ENCODE measurements at places on chromosomes 2 and 18.

GRCh38 chr2:17813742-17814473 is 2.4 kb upstream of the MSGN1 start:
- DNase-seq: no peak

DNA sequence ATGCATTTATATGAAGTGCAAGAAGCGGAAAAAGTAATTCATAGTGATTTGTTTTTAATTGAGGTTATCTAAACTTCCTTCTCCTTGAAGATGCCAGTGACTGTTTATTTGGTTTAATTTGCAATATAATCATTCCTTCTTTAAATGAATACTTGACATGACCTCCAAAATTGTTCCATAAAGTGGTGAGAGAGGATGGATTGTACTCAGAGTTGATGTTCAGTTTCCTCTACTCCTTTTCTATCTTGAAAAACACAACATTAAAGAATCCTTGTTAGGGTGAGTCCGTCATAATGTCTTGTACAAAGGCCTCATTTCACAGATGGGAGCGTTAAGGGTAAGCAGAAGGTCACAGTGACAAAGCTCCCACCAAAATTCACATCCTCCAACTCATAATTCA is 756.1 kb upstream of the KLHL29 start:
- no peak for DNase-seq

DNA sequence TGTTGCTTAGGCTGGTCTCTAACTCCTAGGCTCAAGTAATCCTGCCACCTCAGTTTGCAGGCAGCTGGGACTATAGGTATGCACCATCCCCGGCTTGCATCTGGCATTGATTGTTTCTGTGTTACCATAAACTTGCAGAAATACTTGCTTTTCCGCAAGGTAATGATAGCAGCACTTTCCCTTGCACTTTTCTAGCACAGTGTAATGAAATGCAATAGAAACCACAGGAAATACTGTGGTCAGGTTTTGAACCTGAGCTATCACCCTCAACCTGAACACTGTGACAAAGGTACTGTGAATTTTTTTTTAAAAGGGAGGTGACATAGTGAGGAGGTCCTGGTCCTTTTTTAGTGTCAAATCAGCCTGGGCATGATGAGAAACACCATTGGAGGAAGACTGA is 38.3 kb downstream of the DHRS9 start:
- no peak for DNase-seq

- no peak for DNase-seq
Measured at GRCh38 chr18:9631814-9632496, 17.6 kb upstream of the PPP4R1 start.

- no peak for DNase-seq
Measured at GRCh38 chr2:230795856-230796255, 68.9 kb upstream of the ITM2C start.

- DNase-seq: no peak
Measured at GRCh38 chr2:74762789-74763188, 71.1 kb upstream of the HK2 start.

GRCh38 chr2:67465623-67466022 is 68.5 kb downstream of the ETAA1 start:
- DNase-seq: no peak

DNA sequence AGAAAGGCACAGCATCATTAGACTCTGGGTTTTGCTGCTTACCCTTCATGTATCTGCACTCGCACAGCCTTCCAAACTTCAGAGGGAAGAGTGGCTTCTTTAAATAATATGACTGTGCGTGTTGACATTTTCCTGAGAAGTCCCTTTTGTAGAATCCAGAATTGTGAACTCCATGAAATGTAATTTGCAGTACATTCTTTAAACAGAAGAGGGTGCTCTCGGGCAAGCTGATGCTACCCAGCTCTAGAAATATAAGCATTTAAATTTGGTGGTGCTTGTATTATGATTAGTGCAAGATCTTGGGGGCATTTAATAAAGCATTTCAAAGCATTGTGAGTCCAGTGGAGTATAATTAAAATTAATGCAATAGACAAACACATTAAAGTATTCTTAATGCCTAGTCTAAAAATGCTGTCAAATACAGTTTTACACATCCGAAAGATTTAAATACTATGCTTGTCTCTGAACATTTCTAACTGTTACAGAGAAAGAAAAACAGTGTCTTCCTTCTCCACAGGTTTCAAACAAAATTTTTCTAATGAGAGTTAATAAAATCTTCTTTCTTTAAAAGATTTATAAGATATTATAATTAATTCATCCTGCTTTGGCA is 17.3 kb upstream of the GTF2A1L start:
- DNase-seq: no peak

- DNase-seq: no peak
Measured at GRCh38 chr2:111068435-111069058, 52.2 kb upstream of the BCL2L11 start.

GRCh38 chr2:197215748-197216360 is 94.7 kb downstream of the ANKRD44 start:
- DNase-seq: no peak

GRCh38 chr2:68698567-68699377 is 35.8 kb upstream of the ARHGAP25 start:
- no peak for DNase-seq

DNA sequence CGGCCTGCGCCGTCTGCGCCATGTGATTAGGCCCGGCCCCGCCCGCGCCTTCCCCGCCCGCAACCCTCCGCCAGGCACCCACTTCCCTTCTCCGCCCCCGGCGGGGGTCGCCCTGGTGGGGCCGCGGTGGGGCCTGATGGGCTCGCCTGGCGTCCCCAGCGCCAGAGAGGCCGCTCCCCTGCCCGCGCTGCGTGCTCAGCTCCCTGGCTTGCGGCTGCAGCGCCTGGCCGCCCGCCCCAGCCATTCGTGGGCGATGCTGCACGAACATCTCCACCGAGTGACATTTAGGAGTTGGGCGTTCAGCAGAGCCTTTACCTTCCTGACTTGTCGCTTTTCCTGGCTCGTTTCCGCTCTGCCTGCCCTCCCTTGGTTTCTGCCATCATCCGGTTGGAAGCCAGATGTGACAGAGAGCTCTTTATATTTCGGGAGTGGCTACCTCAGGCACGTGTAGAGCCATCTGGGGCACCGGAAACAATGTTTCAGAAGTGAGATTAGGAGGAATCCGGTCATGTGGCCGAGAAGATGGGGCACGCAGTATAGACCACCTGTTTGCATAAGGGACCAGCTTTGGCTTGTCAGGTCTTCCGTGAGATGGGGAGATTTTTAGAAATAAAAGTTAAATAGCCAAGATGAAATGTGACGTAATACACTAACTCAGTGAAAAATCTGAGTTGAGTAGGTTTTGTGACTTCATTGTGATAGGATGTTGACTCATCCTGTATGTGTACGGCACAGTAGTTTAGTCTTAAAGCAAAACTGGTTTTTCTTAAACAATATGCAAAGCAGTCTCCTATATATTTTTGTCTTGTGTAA is 1.2 kb downstream of the GLS start:
- DNase-seq: no peak

DNA sequence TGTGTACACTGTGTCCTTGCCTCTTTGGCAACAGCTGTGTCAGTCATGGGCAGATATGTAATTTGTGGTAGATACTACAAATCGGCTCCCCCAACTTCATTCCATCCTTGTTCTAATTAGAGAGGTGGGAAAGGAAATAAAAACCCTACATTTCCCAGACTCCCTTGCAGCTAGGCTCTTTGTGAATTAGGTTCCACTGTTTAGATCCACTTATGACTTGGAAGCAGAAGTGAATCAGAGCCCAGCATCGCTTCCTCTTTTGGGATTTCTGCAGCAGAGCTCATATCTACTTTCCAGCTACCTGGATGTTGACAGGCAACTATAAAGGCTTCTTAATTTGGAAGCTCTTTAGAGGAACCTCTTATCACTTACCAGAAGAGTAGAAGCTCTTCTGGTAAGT is 34.1 kb upstream of the NARS1 start:
- DNase-seq: no peak

- DNase-seq: peak; percentile 66
Measured at GRCh38 chr2:223563462-223563861, 38.7 kb downstream of the SCG2 start.

DNA sequence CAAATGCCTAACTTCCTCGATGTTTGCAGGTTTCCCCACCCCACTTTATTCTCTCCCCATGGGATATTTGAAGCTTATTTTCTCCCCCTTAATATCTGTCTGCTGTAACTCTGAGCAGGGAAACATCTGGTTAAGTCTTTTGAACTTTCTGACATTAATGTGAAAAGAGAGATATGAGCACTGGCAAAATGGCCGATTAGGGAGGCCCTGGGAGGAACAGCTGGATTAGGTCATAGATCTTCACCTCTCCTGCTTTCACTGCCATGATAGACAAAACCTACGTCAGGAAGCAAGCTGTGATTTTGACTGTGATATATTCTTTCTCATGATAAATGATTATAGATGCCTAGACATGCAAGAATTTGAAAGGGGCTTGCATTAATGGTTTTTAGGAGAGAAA is 43.6 kb downstream of the LYPD6B start:
- no peak for DNase-seq

GRCh38 chr2:101559551-101559950 is 84.6 kb upstream of the RFX8 start:
- no peak for DNase-seq

DNA sequence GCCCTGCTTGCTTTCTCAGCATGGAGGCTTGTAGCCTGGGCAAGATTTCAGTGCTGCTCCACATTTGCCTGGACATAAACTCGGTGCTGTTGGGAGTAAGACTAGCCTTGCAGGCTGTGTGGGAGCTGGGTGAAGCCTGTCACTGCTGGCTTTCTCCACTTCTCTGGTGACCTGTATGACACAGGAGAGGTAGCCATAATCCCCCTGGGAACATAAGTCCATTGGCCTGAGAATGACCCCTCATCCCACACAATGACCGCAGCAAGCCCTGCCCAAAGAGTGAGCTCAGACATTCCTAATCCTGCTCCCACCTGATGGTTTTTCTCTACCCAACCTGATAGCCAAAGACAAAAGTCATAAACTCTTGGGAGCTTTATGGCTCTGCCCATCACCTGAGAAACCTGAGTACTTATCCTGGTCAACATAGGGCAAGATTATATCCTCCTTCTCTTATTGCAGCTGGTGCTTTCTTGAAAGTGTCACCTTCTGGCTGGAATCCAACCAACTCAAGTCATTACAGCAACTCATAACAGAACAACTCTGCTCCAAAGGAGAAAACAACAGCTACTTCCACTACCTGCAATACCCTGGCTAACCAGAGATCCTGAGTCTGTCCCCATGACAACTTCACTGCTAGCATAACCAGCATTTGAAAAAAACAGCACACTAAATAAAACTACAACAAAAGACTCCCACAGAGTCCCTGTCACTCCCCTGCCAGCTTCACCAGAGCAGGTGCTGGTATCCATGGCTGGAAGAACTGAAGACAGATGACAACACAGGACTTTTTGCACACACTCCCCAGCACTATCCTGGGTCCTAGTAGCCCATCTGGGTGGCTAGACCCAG is 834.4 kb upstream of the DDX18 start:
- DNase-seq: no peak

GRCh38 chr2:20687260-20687832 is 20.4 kb downstream of the GDF7 start:
- DNase-seq: no peak

DNA sequence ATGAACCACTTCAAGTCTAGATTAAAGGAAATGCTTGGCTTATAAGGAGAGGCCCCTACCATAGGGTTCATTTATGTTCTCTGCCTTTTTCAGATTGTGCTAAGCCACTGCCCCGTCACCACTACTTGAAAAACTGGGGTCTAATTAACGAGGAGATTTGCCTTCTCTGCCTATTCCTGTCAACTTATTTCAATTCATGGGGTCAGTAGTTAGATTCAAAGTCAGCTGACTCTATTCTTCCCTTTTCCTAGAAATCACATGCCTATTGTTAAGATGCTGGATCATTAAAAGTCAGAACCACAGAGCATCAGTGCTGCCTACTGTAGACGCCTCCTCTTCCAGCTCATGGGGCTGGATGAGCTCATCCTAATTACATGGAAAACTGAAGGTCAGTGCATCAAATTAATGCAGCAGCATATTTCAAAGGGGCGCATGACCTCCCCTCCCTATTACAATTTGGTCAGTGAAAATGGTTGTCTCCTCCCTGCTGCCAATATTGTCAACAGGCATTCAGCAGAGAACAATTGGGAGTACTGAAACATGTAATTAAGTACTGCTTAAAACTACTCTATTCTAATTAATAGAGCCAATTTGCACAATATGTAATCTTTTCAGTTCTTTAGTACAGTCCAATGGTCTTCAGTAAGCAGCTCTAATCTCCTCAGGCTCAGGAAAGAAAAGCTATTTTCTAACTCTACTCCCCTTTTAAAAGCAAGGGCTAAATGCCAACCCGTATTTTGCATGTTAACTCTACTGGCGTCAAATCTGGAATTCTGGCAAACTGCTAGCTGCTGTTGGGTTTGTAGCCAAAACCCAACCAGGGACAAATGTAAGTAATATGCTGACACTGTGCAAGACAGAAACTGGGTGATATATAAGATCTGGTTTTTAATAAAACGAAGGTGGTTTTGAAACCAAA is 117.4 kb upstream of the ITGB6 start:
- no peak for DNase-seq

- no peak for DNase-seq
Measured at GRCh38 chr2:100281521-100282438, 40.5 kb downstream of the LONRF2 start.

DNA sequence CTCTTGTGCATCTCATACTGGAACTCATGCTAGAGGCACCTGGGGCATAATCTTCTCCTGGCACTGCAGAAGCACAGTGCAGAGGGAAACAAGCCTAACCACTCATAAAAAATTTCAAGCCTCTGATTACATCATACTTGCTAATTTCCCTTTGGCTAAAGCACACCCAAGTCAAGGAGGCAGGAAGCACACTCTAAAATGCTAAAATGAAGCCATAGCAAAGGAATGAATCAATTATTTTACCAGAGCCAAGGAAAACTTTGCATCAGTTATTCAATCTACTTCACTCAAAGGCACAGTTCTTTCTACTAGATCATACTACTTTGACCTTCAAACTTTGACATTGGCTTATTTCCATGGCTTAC is 79.6 kb upstream of the SPOPL start:
- DNase-seq: peak; percentile 79

- no peak for DNase-seq
Measured at GRCh38 chr2:23041443-23041842, 343.5 kb upstream of the KLHL29 start.

- no peak for DNase-seq
Measured at GRCh38 chr2:236955521-236956030, 130.1 kb upstream of the COPS8 start.

DNA sequence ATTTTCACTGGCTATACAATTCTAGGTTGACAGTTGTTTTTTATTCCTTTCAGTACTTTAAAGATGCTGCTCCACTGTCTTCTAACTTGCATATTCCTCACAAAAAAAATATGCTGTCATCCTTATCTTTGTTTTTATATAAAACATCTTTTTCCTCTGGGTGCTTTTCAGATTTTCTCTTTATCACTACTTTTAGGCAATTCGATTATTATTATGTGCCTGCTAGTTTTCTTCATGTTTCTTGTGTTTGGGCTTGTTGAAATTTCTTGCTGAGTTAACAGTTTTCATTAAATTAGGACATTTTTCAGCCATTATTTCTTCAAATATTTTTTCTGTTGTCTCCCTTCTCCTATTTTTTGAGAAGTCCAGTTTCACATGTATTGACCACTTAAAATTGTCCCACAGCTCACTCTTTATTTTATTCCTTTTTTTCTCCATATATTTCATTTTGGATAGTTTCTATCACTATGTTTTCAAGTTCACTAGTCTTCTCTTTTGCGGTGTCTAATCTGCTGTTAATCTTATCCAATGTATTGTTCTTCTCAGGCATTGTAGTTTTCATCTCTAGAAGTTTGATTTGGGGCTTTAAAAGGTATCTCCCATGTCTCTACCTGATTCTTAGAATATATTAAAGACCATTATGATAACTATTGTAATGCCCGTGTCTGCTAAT is 205.1 kb upstream of the SIX3 start:
- no peak for DNase-seq

Measured in keratinocyte (primary cell).